Activated CD4-positive, alpha-beta T cell treated with anti-CD3 and anti-CD28 coated beads, Interleukin-2, amount 50 U/mL, for 1 hour (primary cell): ENCODE measurements at places on chromosomes 7 and 10.

DNA sequence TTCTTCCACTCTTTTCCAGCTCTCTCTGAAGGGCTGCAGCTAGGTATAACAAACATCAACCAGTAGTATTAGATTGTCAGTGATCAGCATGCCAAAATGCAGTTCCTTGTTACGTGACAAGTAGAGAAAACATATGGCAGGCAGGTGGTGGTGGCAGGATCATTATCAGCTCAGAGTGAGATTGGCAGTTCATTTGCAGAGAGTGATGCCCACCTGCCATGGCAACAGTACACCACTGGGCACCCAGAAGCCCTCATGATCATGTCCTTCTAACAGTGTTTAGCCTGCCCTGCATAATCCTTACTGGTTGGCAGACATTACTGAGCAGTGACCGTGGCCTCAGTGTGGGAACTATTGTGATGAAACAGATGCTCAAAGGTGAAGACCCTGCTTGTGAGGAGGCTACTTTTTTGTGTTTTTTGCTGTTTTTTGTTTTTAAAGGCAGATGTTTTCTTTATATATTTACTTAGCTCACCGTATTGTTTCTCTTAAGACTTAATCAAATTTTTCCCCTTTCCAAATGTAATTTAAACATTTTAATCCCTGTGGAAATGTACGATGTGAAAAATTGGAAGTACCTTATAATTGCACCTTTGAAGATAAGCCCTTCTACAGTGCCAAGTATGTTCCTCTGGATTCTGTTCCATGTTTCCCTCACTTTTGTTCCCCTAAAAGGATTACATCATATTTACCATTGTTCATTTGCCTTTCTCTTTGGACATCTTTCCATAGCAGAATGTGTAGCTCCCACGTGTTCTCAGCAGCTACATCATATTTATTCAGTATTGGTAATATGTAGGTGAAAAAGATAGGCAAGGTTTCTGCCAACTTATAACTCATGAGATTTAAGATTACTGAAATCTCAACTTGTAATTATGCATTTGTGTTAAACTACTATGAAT lies 179.6 kb downstream of the SND1 start:
- DNase-seq = no peak

- DNase-seq = no peak
These were observed 112.3 kb downstream of the LHPP start for GRCh38 chr10:124573726-124574455.

DNA sequence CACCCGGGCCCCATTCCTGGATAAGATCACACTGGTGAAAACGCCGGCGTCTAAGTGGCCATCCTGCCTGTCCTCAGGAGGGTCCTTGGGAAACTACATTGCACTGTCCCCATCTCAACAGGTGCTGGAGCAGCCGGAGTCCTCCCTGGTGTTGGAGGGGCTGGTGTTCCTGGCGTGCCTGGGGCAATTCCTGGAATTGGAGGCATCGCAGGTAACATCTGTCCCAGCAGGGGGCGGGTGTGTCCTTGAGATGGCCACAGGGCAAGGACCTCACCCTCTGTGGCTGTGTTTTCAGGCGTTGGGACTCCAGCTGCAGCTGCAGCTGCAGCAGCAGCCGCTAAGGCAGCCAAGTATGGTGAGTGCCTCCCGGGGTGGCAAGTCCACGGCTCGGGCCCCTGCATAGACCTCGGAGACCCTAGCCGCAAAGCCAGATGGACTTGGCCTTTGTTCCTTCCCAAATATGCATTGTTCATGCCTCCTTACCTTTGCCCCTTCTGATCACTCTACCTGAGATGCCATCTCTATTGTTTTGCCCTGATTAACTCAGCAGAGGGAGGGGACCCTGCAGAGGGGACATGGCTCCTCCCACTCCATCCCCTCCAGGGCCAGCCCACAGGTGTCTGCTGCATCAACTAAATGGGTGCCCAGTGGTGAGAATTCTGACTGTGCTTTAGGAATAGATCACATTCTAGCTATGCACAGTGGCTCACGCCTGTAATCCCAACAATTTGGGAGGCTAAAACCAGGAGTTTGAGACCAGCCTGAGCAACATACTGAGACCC lies 23.8 kb downstream of the ELN start:
- DNase-seq = no peak

GRCh38 chr7:49398746-49399145 lies 374.7 kb upstream of the VWC2 start:
- DNase-seq = no peak

DNA sequence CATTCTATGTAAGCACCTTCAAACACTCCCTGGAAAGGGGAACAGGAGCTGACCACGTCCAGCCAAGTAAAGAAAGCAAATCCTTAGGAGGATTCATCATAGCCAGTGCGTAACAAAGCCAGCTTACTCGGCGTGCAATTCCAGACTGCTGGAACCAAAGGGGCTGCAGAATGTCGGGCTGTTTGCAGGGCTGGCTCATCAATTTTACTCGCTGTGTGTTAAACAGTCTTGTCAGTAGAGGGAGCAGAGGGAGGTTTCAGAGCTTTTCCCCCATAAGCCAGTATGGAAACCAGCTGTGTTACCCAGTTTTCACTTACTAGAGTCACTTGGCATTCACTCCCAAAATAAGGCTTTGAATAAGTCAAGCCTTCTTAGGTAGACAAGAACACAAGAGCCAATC lies 127.1 kb downstream of the KMT2E start:
- no peak for DNase-seq

DNA sequence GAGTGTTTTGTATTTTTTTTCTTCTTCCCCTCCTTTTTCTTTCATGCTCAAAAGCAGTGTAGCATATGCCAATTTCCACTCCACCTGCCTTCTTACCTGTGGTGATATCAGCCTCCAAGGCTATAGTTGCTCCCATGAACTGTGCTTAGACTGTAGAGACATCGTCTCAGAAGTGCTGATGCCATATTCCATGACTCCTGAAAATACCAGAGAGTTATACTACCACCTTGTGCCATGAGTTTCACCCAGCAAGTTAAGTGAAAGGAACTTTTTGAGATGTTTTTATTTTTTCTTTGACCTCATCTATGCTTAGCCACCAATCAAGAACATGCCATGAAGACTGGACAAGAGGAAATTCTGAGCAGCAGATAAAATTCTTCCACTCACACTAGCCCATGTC lies 142.8 kb upstream of the SEMA3E start:
- no peak for DNase-seq

- DNase-seq = no peak
These were observed 4.5 kb upstream of the HKDC1 start for GRCh38 chr10:69215405-69216171.

DNA sequence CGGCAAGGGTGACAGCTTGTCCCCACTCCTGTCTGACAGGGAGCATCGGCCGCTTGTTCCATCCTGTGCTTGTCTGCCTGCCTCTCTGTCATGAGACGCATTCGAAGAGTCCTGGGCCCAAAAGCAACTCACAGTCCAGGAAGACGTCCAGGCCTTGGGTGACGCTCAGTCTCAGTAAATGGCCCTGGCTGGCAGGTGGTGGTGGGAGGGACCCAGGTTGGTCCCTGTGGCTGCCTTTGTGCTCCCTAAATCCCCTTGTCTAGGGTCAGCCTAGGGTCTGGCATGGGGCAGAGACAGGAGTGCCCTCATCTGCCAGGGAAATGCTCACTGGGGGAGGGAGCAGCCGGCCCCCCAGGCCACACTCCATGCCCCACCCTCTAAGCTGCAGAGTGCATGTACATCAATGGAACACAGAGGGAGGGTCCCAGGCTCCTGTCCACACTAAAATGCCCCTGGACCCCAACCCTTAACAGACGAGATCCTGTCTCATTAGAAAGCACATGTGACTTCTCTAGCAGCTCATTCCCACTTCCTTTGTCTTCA lies 295.2 kb upstream of the ZNF32 start:
- no peak for DNase-seq

- DNase-seq = no peak
These were observed 1.6 kb upstream of the HTRA1 start for GRCh38 chr10:122459561-122460273.

- no peak for DNase-seq
These were observed 23.2 kb upstream of the GTPBP4 start for GRCh38 chr10:964988-965417.

- no peak for DNase-seq
These were observed 109.6 kb downstream of the PTPRE start for GRCh38 chr10:128016423-128017060.

- no peak for DNase-seq
These were observed 178.4 kb upstream of the LRRTM3 start for GRCh38 chr10:66747451-66747850.

- DNase-seq = no peak
These were observed 94.3 kb upstream of the FRMD4A start for GRCh38 chr10:14425034-14425433.

DNA sequence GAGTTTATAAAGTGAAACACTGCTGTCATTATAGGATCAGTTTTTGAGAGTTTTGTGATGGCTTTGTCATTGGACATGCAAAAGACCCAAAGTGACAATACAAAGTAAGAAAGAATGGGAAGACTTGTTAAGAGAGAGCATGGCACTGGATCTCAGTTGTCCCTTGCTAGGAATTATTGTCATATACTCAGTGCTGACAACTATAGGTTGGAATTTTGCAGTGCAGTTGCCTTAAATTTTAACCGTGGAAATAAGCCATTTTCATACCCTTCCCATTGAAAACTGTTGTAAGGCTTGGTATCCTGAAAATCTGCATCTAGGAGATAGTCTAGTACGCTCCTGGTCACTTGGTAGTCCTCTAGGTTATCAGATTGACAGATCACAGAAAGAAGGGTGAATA lies 1156.7 kb downstream of the GATA3 start:
- no peak for DNase-seq

DNA sequence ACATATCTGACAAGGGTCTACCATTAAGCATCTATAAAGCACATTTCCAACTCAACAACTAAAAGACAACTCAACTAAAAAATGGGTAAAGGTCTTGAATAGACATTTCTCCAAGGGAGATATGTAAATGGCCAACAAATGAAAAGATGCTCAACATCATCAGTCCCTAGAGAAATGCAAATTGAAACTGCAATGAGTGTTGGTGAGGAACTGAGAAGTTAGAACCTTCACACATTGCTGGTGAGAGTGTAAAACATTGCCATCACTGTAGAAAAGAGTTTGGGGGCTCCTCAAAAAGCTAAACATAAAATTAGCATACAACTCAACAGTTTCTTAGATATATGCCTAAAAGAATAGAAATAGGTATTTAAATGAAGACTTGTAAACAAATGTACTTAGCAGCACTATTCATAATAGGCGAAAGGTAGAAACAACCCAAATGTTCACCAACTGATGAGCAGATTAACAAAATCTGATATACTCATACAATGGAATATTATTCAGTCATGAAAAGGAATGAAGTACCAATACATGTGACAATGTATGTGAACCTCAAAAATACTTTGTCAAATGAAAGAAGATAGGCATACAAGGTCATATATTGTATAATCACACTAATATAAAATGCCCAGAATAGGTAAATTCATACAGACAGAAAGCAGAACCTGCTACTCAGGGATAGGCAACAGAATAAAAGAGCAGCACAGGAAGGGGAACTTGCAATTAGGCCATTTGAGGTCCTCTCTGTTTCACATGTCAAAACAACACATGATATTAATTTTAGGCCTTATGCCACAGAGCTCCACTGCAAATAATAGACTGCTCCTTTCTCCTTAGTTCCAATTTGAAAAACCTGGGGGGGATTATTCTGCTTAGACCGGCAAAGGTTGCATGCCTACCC lies 10.6 kb upstream of the LRRC72 start:
- no peak for DNase-seq

- DNase-seq = no peak
These were observed 19.1 kb upstream of the GPAM start for GRCh38 chr10:112202561-112203241.

GRCh38 chr10:114024876-114025610 lies 18.6 kb upstream of the ADRB1 start:
- no peak for DNase-seq

DNA sequence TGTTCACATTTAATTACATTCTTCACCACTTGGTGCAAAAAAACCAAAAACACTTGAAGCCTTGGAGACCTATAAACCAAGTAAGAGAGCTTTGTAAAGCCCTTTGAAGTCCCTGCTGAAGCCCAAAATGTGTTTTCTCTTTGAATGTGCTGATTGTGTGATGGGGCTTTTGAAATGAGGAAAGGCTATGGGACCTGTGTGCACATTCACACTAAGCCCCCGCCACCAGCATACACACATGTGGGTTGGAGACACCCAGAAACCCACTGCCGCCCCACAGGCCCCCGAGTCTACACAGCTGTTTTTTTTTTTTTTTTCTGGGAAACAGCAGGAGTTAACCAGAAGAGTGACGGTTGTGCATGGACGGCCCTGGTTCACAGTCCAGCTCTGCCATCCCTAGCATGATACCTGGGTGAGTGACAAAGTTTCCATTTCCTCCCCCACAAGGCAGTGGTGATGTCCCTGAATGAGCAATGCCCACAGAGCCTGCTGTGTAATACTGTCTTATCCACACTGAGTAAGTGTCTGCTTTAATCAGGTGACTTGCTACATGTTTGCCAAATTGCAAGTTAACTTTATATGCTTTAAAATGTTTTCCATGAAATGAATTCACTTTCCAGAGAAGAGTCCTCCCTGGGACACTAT lies 154.6 kb upstream of the GDF10 start:
- DNase-seq = no peak

- DNase-seq = no peak
These were observed 27.8 kb downstream of the MRC1 start for GRCh38 chr10:17836942-17837341.

- DNase-seq = no peak
These were observed 33.5 kb upstream of the PRSS37 start for GRCh38 chr7:141874787-141875186.

- no peak for DNase-seq
These were observed 53.0 kb downstream of the PARP12 start for GRCh38 chr7:140009735-140010134.

GRCh38 chr7:1745576-1746490 lies 75.8 kb downstream of the ELFN1 start:
- DNase-seq = no peak

GRCh38 chr10:89301232-89301631 lies 614 bp upstream of the IFIT2 start:
- DNase-seq = no peak

DNA sequence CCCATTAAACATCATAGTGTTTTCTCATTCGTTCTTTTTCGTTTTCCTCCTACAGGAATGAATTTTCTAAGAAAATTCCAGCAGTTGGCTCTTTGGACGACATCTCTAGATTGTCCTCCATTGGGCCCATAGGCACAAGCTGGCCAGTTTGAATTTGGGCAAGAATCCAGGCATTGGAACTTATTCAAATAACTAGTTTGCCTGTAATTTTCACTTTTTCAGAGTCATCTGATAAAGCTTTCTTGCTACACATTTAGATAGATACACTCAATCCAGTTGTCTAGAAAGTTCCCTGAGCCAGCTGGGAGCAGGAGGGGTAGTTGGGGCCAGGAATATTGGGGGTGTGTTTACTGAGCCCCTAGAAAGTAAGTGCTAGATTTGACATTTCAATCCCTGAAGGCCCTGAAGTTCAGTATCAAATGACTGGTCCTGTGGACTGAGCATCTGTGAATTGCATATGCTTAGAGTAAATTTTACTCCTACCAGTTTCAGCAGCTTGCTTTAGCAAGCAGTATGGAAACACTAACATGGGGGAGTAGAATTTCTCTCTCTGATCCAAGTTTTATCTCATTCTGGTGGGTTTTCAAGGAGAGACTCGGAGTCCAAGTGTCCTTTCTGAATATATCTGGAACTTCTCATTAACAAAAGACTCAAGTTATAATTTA lies 5.2 kb downstream of the EGFR start:
- no peak for DNase-seq

GRCh38 chr10:127374901-127375300 lies 174.2 kb upstream of the NPS start:
- DNase-seq = no peak
